Activated CD4-positive, alpha-beta memory T cell treated with anti-CD3 and anti-CD28 coated beads for 36 hours (primary cell): ENCODE measurements at places on chromosomes 6 and 20. TPM values are rescaled to one million over a fixed set of nuclear protein-coding genes. Genes with fewer than 3 reads are reported as not detected.

The LHFPL5 gene
- total RNA-seq = not detected

The FAM8A1 gene
- 5.0 TPM for total RNA-seq

DNA sequence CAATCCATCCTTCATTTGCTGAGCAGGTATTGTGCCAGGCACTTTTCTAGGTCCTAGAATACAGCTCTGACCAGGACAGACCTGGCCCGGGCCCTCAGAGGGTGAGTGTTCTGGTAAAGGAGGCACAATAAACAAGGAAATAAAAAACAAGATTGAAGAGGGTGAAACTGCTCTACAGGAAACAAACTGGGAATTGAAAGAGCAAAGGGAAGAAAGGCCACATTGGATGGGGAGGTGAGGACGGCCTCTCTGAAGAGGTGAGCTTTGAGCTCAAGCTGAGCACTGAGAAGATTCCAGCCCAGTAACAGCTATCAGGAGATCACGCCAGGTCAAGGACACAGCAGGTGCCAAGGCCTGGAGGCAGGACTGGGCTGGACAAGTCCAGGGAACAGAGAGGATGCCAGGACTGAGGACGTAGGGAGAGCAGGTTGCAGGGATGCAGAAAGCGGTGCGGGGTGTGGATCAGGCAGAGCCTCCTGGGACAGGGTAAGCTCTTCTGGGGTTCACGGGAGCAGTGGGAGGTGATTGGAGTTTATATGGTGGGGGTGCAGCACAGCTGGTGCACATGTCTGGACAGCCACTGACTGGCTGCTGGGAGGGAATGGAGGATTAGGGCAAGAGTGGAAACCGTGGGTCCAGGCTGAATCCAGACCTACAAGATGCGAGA, 433.3 kb downstream of the PREX1 start:
- H3K4me1 ChIP-seq = no peaks in the 10 kb centered on the region
- peaks cover 3% of the 10 kb centered on the region for H3K27me3 ChIP-seq
- no peak overlapping the region for H3K27ac ChIP-seq

DNA sequence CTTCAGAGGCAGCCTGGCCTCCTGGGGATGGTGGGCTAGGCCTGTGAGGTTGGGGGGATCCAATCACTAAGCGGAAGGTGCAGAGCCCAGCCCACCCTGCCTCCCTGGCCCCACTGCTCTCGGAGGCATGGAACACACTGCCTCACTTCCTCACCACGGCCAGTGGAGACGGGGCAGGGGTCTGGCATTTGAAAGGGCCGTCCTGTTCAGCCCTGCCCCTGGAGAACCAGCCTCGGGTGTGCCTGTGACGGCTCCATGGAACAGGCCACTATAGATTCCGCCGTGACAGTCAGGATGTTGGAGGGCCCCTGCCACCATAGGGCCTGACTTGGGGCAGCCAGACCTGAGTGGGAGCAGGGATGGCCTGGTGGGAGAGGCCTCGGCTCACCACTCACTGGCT, 110.2 kb downstream of the DACT2 start:
- no peak overlapping the region for H3K27ac ChIP-seq
- no peaks in the 10 kb centered on the region for H3K4me1 ChIP-seq

DNA sequence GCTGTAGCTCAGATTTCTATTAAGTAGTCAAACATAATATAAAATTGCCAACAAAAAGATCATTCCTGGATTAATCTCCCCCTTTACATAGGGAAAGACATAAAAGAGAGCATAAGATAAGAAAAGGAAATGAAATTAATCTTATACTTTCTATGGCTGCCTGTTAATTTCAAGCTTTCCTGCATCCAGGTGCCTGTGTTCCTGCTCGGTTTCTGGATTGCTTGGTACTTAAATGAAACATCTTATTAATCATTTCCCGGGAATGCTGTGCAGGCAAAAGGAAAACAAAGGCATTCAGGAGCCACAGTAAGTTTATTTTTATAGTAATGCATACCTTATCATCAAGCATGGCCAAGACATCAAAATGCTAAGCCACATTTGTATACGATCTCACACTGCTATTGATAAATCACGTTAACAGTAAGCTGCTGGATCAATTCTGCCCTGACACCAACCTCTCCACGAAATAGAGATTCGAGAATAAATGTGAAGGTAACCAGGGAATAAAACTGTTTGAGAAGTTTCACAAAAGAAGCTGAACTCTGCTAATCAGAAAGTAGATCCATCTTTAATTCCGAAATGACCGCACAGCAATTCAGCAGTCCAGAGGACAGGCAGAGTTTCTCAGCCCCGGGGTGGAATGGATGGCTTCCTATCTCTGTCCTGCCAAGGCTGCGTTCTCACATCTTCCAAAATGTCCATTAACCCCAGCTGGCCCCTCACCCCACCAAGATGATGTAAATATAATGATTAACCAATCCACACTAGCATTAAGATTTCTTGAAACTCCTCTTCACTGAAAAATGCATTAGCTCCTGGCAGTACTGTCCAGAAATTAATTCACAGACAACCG, 32.6 kb upstream of the APCDD1L start:
- no peaks in the 10 kb centered on the region for H3K36me3 ChIP-seq
- DNase-seq = no peak
- H3K27me3 ChIP-seq = peaks cover 10% of the 10 kb centered on the region

DNA sequence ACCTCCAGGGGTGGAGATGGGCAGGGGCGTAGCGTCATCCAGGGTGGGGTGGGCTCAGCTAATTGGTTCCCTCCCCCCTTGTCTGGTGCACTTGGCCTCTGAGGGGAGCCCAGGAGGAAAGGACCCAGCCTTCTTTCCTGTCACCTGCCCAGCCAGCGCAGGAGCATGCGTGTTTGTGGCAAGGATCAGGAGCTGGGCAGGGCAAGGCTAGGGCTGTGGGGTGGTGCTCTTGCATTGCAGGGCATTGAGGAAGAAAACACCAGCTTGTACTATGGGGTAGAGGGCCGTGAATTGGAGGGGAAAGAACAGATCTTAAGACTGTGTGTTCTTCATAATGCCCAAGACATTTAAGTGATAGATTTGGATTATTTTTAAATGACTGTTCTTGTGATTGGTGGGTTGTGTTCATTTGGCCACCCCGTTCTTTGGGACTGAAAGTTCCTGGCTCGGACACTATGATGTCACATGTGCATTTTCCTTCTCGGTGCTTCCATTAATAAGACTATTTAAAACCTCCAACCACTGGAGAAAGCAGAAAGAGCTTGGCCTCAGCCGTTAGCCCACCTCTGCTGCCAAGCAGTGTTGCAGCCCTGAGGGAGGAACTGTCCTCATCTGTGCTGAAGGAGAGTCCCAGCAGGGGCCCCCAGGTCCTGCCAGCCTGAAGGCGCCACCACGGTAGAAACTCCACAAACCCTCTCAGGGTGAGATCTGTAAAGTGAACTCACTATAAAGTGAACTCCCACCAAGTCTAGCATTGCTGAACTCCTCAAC, 136.2 kb upstream of the INSM1 start:
- H3K27ac ChIP-seq = no peak overlapping the region
- no peak for DNase-seq
- no peaks in the 10 kb centered on the region for H3K4me1 ChIP-seq
- no peak overlapping the region for H3K4me3 ChIP-seq
- no peaks in the 10 kb centered on the region for H3K36me3 ChIP-seq

DNA sequence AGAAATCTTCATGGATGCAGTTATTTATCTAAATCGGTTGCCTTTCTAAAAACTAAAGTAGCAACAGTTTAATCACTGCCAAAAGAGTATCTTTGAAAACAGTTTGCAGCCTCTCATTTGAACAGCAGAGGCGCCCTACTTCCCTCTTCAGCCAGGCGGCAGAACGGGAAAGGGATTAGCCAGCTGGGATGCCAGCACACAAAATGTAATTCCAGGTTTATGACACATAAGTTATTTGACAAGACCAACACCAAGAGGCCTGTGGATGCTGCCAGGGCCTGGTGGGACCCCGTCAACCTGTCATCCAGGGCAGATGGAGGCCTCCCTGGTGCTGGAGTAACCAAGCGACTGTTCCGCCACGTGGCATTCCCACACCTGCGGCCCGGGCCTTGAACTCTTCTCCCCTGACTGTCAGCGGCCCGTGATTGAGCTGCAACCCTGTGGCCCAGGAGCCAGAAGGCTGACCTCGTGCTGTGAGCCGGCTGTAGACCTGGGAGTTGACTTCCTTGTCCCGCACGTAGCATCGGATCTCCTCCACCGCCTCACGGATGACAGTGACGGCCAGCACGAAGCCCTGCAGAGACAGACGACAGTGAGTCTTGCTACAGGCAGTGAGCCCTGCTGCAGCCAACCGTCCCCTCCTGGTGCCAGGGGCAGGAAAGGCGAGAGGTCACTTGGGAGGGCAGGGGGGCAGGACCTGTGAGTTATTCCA, 55.5 kb downstream of the ATP9A start:
- no peak overlapping the region for H3K27ac ChIP-seq
- DNase-seq = no peak
- peaks cover 22% of the 10 kb centered on the region for H3K27me3 ChIP-seq

- DNase-seq = peak; percentile 55
- H3K27me3 ChIP-seq = no peaks in the 10 kb centered on the region
- H3K4me1 ChIP-seq = peaks cover 49% of the 10 kb centered on the region
- H3K4me3 ChIP-seq = peak overlapping the region; percentile 89
- peak overlapping the region; percentile 89 for H3K27ac ChIP-seq
Observed at GRCh38 chr6:7108964-7109836, 1.4 kb downstream of the RREB1 start.

DNA sequence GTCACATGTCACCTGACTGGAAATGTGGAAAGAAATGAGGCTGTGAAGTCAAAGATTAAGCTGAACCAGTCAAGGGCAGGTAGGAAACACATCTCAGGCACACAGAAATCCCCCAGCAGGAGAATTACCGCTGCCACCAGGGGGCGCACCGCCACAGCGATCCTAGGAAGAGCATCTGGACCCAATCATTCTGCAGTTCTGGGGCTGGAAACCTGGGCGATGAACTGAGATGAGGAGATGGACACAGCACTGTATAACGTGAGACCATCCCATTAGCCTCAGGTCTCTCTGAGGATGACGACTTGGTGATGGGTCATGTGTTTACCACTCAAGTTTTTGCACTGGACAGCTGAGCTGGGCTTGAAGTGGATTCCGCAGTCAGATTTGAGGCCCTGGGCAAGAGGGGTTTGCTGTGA, 6.5 kb upstream of the SLC24A3 start:
- no peak overlapping the region for H3K27ac ChIP-seq
- no peaks in the 10 kb centered on the region for H3K4me1 ChIP-seq
- H3K27me3 ChIP-seq = peaks cover 18% of the 10 kb centered on the region
- DNase-seq = peak; percentile 69

DNA sequence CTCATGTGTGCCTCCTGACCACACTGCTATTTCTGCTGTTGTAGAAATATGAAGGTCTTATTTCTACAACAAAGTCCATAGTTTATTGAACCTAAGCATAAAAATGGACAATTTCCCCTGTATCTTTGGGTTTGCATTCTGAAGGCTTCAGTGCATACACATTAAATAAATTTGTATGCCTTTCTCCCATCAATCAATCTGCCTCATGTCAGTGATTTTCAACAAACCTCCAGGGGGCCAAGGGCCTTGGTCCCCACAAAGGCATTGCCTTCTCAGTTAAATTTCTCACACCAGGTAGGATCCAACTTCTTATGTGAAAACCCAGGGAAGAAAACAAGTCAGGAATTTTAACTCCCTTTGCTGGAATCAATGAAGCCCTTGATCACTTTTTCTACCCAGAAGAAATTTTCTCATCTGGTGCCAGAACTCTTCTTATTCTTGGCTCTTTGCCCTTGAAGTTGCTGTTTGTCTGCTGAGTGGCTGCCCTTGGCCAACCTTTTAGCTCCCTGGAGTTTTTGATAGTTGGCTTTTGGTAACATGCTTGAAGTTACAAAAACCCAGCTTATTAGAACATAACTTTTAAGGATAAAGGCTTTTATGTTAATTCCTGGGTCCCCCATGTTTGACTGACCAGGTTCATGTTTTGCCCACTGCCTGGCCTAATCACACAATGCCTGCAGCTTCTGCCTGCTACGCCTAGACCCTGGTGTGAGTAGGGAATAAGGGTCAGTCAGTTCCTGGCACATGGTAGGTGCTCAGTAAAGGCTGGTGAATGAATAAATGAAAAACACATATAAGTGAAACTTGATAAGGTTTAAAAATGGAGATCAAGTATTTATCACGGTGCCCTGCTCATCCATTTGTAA, 37.0 kb downstream of the SHLD1 start:
- H3K27me3 ChIP-seq = no peaks in the 10 kb centered on the region
- H3K4me3 ChIP-seq = no peak overlapping the region
- H3K36me3 ChIP-seq = peaks cover 7% of the 10 kb centered on the region
- H3K4me1 ChIP-seq = peaks cover 14% of the 10 kb centered on the region

GRCh38 chr6:47165918-47166317, 123.8 kb upstream of the ADGRF1 start:
- no peak overlapping the region for H3K4me3 ChIP-seq
- H3K27ac ChIP-seq = no peak overlapping the region
- no peaks in the 10 kb centered on the region for H3K36me3 ChIP-seq
- H3K27me3 ChIP-seq = no peaks in the 10 kb centered on the region
- DNase-seq = no peak
- H3K4me1 ChIP-seq = no peaks in the 10 kb centered on the region
